ENCODE measurements at places on chromosomes 6 and 20.
A peak's percentile ranks its signal among the peaks of the same experiment; 100 is the strongest.

GRCh38 chr20:34385464-34385863 is 22.4 kb downstream of the ITCH start:
- DNase-seq, result no peak

- peak; percentile 94 for DNase-seq
Observed at GRCh38 chr6:82144852-82145340, 102.6 kb downstream of the IBTK start.

DNA sequence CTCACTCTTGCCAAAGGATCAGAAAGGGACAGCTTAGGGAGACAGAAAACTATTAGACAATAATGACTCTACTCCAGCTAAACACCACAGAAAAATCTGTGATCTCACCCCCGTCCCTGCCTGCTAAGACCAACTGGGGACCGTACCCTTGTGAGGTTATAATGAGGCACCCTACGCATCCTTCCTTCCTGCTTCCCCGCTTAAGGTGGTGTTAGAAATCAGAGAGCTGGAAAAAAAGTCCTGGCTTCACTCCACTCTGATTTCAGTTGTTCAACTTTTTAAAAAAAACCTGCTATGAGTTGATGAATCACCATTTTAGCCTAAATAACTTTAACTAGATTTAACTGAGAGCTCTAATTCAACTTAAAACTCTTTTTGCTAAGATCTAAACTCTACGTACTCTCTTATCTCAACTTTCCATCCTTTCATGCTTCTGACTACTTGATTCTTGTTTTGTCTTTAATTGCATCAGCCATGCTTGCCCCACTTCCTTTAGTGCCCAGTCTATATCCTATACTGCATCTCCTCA is 35.8 kb upstream of the TMEM14A start:
- no peak for DNase-seq

- DNase-seq, result peak; percentile 98
Observed at GRCh38 chr20:4713401-4713800, 8.3 kb upstream of the PRND start.

Measured in mammary epithelial cell (primary cell).